AG09319 (cell line): ENCODE measurements at places on chromosomes 2 and 18.

GRCh38 chr2:112075490-112076260, 20.6 kb downstream of the TMEM87B start:
- no peak for DNase-seq

DNA sequence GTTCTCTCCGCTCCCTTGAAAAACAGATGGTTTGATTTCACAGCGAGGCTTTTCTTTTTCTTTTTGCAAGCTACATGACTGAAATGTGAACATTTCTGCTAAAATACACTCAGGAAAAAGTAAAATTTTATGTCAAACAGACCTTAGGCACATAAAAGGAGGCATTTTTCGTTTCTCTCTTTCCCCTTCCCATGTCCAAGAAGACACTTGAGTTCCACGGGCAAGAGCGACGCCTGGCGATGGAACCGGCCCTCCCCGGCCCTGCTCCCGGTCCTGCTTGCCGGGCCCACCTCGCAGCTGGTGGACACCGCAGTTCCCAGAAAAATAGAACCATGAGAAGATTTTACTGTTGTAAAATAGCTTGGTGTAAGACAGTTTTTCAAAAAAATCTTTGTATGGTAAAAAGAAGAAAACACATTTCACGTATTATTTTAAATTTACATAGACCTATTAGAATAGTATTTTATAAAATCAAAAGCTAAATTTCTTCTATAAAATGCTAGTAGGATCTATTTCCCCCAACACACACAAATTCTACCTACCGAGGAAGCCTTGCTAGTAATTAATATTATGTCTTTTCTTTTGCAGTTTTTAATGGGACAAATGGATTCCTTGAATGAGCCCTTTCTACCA, 2.3 kb upstream of the ALKAL2 start:
- peak; percentile 48 for DNase-seq

DNA sequence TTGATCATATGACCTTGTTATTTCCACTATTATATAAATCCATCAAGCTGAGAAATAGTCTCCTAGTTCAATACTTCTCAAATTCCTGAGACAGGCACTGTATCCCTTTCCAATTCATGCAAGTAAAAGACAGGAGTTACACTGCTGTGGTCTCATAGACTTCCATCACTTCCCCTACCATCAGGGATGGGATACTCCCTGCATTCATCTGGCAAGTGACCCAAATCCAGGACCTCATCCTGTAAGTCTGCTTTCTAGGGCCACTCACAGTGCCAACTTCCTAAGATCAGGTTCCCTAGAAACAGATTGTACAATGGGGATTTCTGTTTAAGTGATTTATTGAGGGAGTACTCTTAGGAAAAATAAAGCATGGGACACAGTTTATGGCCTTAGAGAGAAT, 424.0 kb upstream of the CDH7 start:
- no peak for DNase-seq

GRCh38 chr2:65228263-65228750, 676 bp downstream of the ACTR2 start:
- no peak for DNase-seq

GRCh38 chr2:175350105-175350504, 168.6 kb upstream of the ATP5MC3 start:
- no peak for DNase-seq

DNA sequence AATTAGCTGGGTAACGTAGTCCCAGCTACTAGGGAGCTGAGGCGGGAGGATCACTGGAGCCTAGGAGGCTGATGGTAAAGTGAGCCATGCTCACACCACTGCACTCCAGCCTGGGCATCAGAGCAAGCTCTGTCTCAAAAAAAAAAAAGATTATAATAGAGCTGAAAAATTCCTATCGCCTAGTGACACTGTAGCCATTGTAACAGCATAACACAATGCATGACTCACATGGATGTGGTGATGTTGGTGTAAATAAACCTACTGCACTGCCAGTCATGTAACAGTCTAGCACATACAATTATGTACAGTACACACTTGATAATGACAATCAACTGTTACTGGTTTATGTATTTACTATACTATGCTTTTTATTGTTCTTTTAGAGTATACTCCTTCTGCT, 39.6 kb downstream of the MGAT4A start:
- no peak for DNase-seq

GRCh38 chr2:177359836-177360595, 32.6 kb upstream of the AGPS start:
- DNase-seq: no peak
